ENCODE measurements at places on chromosomes 12 and 14.

- DNase-seq: no peak
Measured at GRCh38 chr14:105286759-105287144, 14.0 kb downstream of the BRF1 start.

- no peak for DNase-seq
Measured at GRCh38 chr12:63905544-63905943, 61.0 kb downstream of the SRGAP1 start.

- no peak for DNase-seq
Measured at GRCh38 chr12:99522456-99522855, 125.1 kb upstream of the GARIN6 start.

DNA sequence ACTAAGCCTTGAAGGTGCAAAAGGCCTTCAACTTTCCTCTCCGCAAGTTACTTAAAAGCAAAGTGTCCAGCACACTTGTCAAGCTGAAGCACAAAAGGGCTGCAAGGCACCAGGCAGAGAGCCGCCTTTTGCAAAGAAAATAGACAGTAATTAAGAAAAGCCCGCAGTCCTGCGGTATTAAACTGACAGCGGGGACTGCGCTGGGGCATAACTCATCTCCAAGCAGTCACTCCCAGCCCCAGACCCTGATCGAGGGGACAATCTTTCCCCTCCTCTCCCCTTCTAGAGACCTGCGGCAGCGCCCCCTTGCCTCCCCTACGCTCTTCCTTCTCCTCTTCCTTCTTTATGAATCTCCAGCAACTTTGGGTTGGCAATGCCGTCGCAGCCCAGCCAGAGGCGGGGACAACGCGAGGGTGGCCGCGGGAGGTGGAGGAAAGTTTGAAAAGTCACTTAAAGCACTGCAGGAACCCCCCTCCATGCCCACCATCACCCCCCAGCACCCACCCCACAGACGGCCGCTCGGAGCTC is 200.9 kb upstream of the CAND1 start:
- no peak for DNase-seq

DNA sequence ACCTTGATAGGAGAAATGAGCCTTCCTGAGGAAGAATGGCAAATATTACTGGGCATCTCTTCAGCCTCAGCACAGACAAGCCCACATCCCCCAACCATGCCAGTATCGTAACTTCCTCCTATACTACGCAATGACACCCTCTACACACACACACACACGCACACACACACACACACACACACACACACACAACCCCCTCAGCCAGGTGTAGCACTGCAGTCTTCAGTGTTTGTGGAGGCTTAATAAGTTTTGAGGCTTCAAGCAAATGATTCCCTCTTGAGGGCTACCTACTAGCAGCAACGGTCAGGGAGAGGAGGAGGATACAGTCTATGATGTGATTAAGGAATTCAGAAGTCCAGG is 1.6 kb downstream of the DGKA start:
- DNase-seq: no peak

GRCh38 chr14:33972583-33973081 is 21.8 kb upstream of the EGLN3 start:
- DNase-seq: no peak

DNA sequence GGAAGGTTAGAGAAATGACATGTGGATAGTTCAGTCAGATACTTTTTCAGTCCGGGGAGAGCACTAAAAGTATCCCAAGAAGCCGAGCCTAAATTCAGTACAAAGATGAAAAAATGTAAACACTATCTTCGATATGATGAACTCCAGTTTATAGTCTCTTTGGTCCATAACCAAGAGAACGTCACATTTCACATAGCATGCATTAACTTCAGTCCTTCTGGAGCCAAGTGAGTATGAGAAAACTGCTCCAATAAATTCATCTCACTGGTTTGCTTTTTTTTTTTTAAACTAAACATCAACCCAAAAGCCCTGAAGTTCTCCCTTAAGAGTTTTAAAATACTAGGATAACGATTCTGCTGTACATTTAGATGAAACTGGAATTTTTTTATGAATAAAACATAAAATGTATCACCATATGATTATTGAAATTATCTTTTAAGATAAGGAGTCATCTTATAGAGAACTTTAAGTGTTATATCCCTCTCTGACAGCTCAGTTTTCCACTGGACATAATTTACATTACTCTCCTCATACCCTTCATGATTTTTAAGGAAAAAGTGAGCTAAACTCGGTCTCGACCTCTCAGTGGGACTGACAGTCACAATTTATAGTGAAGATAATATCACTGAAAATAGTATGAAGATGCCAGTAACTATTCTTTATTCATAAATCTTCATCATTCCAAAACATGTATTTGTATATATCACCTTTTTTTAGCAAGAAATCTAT is 841.5 kb upstream of the FLRT2 start:
- DNase-seq: no peak

DNA sequence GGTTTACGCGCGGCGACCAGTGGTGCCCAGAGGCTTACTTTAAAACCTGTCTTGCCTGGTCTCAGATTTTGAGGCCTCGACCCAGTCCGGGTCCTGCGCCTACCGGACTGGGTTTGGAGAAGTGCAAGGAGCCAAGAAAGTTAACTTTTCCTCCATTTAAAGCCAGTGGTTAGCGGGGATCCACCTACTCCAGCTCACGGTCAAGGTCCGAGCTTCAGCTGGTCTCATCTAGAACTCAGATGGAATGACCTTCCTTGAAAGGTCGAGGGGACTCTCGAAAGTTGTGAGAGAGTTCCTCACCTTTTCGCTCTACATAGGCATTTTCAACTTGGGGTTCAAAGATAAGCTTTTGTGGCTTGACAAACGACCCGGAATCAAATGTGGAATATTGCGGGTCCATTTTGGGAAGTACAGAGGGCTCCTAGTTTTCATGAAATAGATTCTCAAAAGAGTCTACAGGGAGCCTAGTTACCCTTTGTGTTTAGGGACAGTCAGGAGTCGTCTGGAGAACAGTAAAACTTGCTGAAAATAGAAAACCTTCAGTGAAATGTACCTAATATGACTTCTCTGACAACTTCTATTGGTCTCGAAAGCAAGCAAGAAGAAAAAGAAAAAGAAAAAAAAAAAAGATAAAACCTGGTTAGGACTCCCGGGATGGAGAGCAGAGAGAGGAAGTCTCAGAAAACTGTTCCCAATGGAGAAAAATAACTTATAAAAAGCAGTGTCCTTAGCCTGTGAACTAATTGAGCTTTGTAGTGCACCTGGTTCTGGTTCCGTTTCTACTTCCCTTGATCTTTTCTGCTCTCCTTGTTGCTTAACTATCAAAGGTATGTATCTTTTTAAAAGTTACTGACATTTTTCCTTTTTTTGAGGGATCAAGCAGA is 1.4 kb downstream of the KCNMB4 start:
- DNase-seq: no peak

DNA sequence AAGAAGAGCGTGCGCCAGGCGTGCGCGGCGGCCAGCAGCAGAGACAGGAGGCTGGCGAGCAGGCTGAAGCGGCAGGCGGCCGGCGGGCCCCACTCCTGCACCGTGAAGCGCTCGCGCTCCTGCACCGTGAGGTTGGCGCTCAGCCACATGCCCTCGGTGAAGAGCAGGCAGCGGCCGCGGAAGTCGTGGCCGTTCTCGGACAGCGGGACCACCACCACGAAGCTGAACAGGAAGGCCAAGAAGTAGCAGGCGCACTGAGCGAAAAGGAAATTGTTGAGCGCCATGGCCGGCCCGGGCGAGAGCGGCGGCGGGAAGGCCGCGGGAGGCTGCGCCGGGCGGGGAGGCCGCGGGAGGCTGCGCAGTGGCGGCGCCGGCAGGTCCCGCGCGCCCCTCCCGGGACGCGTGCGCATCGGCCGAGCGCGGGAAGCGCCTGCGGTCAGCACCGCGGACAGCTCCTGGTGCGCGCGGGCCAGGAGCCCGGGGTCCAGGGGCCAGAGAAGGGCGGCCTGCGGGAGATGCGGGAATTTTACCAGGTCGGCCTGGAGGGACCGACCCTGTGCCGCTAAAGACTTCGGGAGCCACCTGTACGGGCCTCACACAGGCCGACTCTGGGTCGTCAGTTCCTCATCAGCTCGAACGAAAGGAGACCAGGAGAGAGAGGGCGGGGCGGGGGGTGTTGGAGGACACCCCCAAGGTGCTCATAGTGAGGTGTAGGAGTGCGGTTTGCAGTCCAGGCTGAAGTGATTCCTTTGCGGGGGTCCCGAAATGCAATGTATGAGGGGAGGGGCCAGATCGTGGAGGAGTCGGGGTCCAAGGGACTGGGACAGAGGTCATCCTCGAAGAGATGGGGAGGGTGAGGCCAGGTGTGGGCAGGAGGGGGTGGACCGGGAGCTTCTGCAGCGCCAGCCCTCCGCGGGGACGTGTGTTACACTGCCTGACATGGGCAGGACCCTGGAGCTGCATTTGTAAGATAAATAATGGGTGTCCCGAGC is at the start of gene TMEM179:
Gene TMEM179, minus strand, starts transcription at position 315 of the 992 bp plus-strand sequence. Its CDS starts 31 bp downstream, at position 284.
- no peak for DNase-seq

- no peak for DNase-seq
Measured at GRCh38 chr12:51388846-51389245, 2.4 kb downstream of the GALNT6 start.

DNA sequence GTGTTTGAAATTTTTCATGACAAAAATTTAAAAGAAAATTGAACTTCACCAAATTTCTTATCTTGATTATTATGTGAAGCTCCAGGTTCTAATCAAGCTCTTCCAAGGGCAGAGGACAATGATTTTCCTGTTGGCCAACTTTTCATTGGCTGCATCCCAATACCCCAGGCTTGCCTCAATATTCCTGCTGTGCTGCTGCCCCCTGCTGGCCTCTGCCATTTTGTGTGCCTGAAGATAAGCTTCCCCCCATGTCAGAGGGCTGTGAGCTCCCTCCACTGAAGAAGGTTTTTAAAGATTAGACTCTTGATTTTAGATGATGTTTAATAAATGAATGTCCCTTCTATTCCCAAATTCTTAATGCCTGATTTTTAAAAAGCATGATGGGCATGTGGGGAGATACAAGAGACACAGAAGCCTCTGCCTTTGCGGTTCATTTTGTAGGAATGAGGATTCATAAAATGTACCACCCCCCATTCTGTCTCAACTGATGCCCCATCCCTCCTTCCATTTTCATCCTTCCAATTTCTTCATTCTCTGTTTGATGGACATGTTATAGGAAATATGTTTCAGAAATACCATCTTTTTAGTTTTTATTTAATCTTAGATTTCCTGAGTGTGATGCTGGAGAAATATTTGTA is 76.7 kb upstream of the RGS6 start:
- DNase-seq: peak; percentile 10

- DNase-seq: peak; percentile 56
Measured at GRCh38 chr14:23009939-23010726, at the start of gene C14orf93. Gene C14orf93 (minus strand): TSS chr14:23010143. CDS start chr14:22999023, 11,120 bp downstream.

DNA sequence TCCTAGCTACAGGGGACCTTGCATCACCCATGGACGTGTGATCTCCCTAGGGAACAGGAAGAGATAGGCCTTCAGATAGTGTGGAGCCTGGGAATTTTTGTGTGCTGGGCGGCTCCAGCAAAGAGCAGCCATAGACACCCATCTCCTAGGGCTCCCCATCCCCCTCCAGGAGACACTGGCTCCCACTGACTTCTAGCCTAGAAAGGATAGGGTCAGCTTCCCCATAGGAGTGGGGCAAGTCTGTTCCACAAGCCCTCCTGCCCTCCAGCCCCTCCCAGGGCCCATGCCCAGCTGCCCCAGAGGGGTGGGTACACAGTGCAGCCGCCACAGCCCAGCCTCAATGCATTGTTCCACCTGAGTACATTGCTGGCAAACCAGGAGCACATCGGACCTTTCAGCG is 16.5 kb upstream of the LALBA start:
- DNase-seq: no peak

- no peak for DNase-seq
Measured at GRCh38 chr12:93608313-93608712, 35.8 kb downstream of the SOCS2 start.

GRCh38 chr12:15059123-15059522 is 86.3 kb downstream of the PDE6H start:
- DNase-seq: no peak

DNA sequence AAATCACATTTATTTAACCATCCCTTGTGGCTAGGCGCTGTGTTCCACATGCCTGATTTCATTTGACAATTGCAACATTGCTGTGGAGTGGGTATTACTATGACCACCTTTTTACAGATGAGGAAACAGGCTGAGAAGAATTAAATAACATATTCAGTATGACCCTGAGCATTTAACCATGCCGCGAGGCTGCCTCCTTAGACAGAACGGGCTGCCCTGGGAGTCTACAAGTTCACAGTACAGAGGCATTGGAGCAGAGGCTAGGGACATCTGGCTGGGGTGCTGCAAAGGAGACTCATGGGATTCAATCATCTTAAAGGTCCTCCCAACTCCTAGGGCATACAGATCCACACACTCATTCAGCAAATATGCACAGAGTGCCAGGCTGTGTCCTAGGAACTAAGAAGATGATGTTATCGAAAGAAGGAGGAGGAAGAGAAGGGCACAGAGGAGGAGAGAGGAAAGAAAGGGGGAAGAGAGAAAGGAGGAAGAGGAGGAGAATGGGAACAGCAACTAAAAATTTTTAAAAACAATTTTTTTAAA is 164.7 kb upstream of the CCND2 start:
- no peak for DNase-seq

DNA sequence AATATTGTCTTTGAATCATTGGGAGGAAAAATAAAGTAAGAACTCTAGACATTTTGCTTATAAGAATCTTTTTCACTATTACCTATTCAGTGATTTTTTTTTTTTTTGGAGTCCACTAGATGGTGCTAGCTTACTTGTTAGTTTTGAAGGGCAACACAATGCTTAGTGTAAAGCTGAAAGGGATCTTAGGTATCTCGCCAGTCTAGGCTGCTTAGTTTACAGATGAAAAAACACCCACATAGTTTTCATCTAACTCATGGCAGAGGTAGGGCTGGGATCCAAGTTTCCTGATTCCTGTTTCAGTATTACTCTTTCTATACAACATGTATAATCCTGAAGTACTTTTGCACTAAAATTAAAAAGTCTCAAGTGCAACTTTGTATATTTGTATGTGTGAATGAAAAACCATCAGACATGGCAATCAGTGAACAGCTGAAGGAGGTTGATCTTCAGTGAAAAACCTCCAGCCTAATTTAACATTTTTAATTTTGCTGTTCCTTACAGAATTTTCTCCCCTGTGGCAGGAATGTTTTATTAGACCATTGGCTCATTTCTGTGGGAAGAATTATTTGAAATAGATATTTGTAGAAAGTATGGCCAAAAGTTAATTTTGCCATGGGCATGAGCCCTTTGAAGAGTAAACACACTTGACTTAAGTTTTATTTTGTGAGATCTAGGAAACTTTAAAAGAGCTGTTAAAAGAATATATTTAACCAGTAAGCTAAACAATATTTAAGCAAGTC is 40.7 kb downstream of the LRRIQ1 start:
- no peak for DNase-seq

DNA sequence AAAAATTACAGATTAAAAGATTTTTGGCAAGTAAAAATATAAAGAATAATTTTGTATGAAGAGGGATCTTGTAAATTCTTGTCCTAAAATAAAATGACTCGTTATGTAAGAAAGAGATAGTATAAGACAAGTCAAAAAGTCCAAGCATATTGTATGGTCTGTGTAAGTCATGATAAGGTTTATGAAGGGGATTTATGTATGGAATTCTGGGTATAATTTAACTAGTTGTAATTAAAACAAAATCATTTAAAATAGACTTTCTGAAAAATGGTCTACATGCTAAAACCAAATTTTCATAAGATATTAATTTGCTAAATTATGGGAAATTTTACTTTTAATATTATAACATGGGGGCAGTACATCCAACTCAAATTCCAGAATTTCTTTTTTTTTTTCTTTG is 17.6 kb upstream of the PEX5 start:
- DNase-seq: no peak

- DNase-seq: no peak
Measured at GRCh38 chr12:65656891-65657351, 167.4 kb upstream of the HMGA2 start.

GRCh38 chr14:28381656-28382055 is 384.9 kb upstream of the FOXG1 start:
- no peak for DNase-seq

GRCh38 chr12:92136026-92136730 is 9.5 kb downstream of the BTG1 start:
- DNase-seq: no peak
